ENCODE measurements at places on chromosomes 12 and 14.

- DNase-seq = no peak
Measured at GRCh38 chr14:75579882-75580281, 1.5 kb downstream of the FLVCR2 start.

- peak; percentile 97 for DNase-seq
Measured at GRCh38 chr12:6764011-6764828, 1.9 kb upstream of the PTMS start.

- no peak for DNase-seq
Measured at GRCh38 chr12:72746048-72746447, 473.9 kb downstream of the TRHDE start.

DNA sequence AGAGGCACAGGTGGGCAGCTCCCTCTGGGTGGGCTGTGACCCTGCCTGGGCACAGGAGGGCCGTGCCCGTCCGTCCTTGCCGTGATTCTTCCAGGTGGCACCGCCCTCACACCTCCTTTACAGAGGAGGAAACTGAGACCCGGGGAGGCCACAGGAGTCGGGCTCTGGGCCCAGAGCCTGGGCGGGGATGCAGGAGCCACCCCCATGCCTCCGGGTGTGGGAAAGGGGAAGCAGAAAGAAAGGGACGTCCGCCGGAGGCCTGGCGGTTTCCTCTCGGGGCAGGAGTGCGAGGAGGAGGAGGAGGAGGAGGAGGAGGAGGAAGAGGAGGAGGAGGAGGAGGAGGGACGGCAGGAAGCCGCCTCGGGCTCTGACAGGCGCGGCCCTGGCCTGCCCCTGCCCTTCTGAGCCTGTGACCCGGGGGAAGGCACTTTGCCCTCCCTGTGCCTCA, 23.0 kb downstream of the SH2B3 start:
- no peak for DNase-seq

DNA sequence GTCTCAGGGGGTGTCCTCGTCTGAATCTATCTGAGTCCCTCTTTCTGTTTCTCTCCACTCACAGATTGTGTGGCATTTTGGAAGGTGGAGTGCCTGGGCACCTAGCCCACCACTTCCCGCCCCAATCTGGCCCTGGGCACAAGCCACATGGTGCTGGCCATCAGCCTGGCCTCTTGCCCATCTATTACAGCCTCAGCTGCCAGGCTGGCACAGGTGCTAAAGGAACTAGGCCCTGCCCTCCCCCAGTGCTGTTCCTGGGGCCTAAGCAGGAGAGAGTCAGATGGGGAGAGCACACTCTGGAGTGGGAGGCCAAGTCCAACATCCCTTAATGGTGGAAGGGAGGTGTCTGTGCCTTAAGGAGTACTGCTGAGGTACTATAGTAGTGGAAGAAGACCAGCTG, 8.3 kb upstream of the CALCOCO1 start:
- DNase-seq = no peak

GRCh38 chr12:16415155-16415554, 67.7 kb downstream of the MGST1 start:
- DNase-seq = no peak

DNA sequence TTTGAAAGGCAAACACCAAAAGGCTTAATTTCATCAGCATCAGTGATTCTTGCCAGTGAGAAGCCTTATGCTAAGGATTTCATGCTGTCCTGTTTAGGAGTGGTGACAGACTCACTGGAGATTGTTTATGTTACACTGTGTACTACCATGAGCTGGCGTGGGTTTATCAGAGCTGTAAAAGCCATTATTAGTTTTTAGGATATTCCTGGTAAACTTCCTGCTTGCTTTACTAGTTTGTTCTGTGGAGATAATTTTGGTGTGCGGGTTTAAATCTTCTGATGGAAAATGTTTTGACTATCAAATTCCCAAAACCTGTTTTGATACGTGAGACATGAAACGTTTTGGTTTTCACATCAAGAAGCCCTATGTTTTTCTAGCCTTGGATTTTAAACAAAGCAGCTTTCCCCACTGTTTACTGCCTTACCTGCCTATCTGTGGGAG, 15.2 kb downstream of the PPFIBP1 start:
- no peak for DNase-seq

- no peak for DNase-seq
Measured at GRCh38 chr12:131136539-131136872, 182.8 kb downstream of the ADGRD1 start.

GRCh38 chr12:124321040-124321481, 26.2 kb downstream of the RFLNA start:
- DNase-seq = peak; percentile 13

GRCh38 chr12:82650627-82651337, 35.9 kb upstream of the TMTC2 start:
- DNase-seq = no peak

- no peak for DNase-seq
Measured at GRCh38 chr14:71163050-71163841, 256.0 kb downstream of the PCNX1 start.

GRCh38 chr14:44988694-44989093, 26.7 kb downstream of the TOGARAM1 start:
- no peak for DNase-seq

- no peak for DNase-seq
Measured at GRCh38 chr12:119704065-119704747, 36.3 kb downstream of the PRKAB1 start.

- no peak for DNase-seq
Measured at GRCh38 chr12:70876952-70877351, 43.6 kb downstream of the PTPRR start.

DNA sequence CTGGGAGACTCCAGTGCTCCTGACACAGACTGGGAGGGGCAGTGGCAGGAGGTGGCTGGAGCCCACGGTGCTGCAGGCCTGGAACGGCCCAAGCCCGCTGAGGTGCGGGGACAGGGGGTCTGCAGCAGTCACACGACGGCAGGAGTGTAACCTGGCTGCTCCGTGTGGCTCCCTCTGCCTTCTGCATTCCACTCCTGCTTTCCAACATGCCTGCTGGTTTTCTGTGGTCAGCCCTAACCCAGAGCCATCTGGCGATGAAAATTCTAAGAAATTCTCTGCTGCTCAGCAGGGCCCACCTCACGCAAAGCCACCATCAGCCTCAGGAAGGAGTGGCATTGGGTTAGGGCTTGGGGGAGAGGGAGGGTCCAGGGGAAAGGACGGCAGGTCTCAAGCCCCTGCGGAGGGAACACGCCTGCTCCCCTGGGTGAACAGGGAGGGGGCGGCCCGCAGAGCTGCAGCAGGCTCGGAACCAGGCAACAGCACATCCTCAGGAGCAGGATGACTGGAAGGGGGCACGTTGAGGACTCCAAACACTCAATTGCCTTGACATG, 5.0 kb upstream of the FBRSL1 start:
- DNase-seq = no peak

DNA sequence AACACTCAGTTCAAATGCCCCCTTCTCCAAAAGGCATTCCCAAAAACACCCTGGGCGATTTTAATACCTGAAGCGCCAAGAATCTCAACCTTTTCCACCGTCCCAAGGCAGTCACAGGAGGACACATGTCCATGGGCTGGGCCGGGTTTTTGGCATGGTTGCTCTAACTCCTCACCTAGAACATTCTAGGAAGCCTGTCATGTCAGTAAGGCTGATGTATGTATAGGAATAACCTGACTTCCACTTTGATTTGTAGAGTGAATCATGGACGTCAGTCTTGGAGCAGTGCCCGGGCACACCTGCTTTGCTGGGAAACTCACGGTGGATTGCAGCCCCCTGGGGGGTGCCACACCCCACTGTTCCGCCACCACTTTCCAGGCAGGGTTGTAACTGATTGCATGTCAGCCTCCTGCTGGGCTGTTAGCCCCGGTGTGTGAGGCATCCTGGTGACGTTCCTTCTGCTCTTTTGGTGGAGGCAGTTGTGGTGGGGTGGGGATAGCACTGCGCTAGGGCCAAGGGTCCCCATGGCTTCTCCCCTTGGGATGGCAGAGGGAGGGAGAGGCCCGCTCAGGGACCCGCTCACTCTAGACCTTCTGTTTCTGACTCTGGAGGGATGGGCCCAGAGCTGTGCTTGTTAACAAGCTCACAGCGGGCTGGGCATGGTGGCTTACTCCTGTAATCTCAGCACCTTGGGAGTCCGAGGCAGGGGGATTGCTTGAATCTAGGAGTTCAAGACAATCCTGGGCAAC, 35.2 kb upstream of the FAM181A start:
- DNase-seq = no peak

DNA sequence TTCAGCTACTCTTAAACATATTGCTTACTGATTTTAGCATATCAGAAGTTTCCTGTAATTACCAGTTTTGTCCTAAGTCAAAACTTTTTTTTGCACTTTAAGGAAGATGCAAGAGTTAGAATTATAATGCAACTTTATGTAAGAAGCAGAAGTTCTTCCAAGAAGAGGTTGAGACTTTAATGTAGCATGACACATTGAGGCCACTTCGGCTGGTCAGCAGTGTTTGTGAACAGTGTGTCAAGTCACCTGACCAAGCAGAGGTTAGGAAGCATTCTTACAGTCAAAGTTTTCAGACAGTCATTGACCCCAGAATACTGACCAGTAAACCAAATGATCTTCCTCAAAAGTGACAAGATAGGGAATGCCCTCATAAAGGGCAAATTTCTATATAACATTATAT, 15.2 kb downstream of the FGFR1OP2 start:
- no peak for DNase-seq

- DNase-seq = no peak
Measured at GRCh38 chr14:33273978-33274377, 335.3 kb downstream of the NPAS3 start.

GRCh38 chr12:108099073-108099472, 30.0 kb upstream of the WSCD2 start:
- DNase-seq = no peak

DNA sequence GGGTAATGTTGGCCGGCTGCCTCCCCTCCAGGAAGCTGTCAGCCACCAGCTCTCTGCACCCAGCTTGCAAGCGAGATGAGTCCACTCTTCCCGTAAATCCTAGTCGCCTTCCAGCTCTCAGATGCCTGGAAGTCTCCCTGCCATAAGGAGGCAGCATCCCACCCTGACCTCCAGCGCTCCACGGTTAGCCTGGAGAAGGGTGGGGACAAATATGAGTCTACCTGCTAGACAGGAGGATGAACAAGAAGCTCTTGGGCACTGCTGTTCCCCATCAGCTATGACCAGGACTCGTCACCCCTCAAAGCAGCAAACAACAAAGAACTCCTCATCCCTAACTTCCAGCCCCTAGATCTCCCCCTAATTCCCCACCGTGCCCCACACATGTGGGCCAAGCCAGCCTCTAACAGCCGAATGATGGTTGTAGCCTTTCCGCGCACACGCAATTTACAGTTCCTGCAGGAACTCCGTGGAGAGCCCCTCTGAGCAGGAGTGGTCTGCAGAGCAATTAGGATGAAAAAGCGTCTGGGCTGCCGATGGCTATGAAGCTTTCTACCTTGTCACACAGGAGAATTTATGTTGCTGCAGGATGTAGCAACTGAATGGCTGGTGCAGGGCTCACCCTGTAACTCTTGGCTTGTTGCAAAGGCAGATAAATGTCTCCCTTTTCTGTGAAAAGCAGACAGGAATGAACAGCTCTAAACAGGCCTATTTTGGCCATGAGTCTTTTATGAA, 181.4 kb downstream of the GLT1D1 start:
- no peak for DNase-seq

DNA sequence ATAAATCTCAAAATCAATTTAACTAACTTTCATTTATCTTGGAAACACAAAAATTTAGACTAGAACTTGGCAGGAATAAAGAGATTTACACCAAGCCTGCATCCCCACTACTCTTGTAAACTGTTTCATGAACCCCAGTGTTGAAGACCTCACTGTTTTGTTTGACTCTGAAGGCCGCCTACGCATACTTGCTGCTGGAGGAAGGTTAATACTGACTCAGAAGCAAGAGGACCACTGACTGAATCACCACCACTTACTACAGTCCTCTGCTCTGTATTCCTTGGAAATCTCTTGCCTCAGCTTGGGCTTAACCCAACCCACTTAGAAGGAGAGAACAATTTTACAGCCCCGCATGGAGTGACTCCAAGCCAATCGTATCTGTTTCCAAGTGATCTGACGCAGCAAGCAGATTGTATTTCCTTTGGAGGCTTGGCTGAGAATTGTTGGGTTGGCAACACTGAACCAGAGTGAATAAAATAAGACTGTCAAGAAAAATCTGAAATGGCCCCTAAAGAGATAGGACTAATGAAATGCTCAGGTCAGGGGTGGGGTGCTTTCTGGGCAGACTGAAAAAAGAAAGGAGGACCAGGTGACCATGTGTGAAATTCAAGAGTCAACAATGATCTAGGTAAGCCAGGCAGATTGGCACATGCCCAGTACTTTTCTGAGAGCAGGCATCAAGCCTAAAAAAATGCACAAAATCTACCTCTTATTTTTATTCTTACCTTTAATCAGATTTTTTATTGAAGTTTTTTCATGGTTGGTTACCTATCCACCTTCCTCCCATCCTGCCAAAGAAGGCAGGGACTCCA, 248.6 kb downstream of the ZFP36L1 start:
- DNase-seq = peak; percentile 82

DNA sequence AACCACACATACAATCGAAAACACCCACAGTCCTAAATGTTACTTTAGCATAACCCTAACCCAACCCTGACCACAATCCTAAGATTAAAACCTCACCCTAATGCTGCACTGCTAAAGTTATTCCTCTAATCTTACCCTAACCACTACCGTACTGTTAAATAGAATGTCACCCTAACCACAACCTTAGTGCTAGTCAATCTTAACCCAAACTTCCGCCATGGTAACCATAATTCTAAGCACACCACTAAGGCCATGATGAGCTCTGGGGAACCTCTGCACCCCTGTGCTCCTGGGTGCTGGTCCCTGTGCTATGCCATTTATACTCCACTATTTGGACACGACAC, 38.0 kb downstream of the LTBP2 start:
- DNase-seq = no peak

GRCh38 chr12:112061137-112061536, 47.4 kb downstream of the NAA25 start:
- DNase-seq = no peak

DNA sequence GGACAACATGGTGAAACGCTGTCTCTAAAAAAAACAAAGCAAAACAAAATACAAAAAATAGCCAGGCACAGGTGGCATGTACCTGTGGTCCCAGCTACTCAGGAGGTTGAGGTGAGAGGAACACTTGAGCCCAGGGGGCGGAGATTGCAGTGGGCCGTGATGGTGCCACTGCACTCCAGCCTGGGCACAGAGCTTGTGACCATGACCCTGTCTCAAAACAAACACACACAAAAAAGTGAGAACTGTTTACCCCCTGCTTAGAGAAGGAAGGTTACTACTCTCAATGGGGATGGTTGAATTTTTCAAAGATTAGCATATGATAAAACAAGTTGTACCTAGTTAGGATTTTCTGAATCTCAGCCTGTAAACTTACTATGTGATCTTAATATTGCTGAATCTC, 68.0 kb downstream of the ZFP36L1 start:
- no peak for DNase-seq

- DNase-seq = no peak
Measured at GRCh38 chr12:72236071-72236705, 36.0 kb upstream of the TRHDE start.

GRCh38 chr14:84520711-84521338, 1009.1 kb upstream of the FLRT2 start:
- no peak for DNase-seq

- no peak for DNase-seq
Measured at GRCh38 chr12:31363416-31363809, 37.5 kb upstream of the SINHCAF start.

Data from smooth muscle cell of the brain vasculature (primary cell).